Activated T-helper 1 cell treated with anti-CD3 and anti-CD28 coated beads, Interleukin-12 subunit alpha, Interleukin-12 subunit beta, Interleukin-2, Interleukin-4 antibody, amounts not matched to agents 30 ng/mL and 10 ng/mL and 1 ng/mL, durations not matched to agents 14 hours and 24 hours and 36 hours (primary cell): ENCODE measurements at places on chromosomes 7 and 10. TPM values are rescaled to one million over a fixed set of nuclear protein-coding genes. Genes with fewer than 3 reads are reported as not detected.

Gene FGFBP3
- total RNA-seq, result 2.5 TPM in 2 replicates

Gene PLXNA4
- total RNA-seq, result 0.13 and 0.15 TPM in 2 replicates

Gene CDK6
- 328 and 332 TPM in 2 replicates for total RNA-seq

DNA sequence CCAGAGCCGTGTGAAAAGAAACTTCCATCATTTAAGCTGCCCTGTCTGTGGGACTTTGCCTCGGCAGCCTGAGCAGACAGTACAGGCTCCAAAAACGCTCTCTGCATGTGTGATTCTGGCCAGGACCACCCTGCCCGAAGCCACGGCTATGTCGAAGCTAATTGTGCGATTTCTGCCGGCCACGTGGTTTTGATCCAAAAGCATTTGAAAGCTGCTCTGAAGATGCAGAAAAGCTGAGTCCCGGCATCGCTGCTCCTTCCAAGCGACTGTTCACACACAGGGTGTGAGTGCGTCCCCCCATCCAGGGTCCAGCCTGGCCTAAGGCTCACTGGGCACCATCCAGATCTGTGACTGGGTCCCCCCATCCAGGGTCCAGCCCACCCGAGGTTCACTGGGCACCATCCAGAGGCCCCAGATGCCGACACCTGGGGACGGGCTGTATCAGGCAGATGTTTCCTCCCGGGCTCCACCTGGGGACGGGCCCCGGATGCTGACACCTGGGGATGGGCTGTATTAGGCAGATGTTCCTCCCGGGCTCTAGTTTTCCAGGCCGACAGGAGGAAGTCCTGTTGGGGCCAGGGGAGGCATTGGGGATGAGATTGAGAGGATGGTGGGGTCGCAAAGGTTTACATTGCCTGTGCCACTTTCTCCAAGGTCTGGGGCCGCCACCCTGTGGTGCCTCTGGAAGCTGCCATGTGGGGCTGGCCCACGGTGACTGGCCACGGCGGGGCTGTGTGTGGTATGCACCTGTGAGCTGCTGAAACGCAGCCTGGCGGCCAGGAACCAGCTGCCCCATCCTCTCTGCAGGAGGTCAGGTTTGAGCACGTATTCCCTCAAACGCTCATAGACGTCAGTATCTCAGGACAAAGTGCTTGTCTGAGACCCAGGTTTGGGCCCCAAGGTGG is 527.4 kb downstream of the DNAJB6 start:
- DNase-seq, result no peak

DNA sequence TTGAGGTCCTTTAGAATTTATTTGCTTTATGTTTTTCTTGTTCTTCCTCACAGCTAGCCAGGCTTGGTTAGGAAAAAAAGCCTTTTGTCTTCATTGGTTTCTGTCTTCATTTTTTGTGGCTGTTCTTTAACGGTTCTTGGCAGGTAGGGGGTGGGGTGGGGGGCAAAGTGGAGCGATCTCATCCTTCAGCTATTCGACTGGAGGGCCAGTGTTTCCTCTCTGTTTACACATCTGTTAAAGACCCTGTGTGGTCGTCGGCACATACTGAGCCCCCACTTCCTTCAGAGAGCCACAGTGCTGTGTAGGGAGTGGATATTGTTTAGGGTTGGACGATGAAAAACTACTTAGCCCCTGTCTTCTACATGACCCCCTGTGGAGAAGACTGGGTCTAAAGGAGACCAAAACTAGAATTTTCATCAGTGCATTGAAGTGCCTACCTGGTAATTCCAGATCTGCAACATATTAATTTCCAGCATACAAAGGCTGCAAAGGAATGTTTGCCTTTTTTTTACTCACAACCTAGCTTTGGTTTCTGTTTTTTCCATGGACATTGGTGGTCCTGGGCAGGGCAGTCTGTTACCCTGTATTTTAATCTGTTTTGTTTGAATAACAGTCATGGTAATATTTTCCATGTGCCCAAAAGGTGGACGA is 29.0 kb downstream of the PRPF18 start:
- no peak for DNase-seq

GRCh38 chr10:74034301-74034700 is 36.4 kb downstream of the VCL start:
- DNase-seq, result no peak

DNA sequence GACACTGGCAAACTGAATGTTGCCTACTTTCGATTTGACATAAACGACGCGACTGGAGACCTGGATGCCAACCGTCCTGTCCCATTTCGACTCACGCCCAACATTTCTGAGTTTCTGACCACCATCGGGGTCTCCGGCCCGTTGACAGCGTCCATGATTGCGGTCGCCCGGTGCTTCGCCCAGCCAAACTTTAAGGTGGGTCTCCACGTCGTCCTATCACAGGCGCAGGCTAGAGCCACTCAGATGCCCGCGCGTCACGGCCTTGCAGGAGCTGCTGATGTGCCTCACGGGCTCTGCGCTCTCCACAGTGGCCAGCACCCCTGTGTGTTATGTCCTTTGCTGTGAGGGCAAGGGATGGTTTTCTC is 132.6 kb downstream of the SMURF1 start:
- DNase-seq, result no peak

DNA sequence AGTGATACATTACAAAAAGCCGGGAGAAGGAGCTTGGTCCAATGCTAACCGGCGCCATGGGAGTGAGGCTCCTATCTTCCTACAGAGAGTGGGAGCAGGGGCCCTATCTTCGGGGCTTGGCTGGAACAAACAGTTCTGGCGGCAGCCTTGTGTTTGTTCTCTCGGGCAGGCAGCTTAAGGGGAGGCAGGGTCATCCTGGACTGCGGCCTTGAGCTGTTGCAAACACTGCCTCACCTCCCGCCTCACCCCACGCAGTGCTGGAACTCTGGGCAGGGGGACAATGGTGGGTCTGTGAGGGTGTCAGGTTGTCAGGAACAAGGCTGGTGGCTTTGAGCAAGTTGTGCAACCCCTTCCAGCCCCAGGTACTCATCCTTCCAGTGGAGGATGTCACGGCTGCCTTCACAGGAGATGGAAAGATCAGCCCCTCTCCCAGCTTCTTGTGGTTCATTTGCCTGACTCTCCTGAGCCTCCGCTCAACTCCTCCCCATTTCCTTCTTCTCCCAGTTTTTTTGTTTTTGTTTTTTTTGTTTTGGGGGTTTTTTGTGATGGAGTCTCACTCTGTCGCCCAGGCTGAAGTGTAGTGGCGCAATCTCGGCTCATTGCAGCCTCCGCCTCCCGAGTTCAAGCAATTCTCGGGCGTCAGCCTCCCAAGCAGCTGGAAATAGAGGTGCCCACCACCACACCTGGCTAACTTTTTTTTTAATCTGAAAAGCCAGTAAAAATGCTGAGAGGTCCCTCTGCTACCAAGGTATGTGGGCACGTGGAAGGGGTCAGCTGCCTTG is 57.4 kb downstream of the SPOCK2 start:
- no peak for DNase-seq
